ENCODE measurements at places on chromosomes 12 and 14. TPM values are rescaled to one million over a fixed set of nuclear protein-coding genes. Genes with fewer than 3 reads are reported as not detected.

GRCh38 chr12:63897931-63898330 lies 53.4 kb downstream of the SRGAP1 start:
- no peak for DNase-seq

GRCh38 chr12:1073652-1074051 lies 82.6 kb downstream of the ERC1 start:
- no peak for DNase-seq

DNA sequence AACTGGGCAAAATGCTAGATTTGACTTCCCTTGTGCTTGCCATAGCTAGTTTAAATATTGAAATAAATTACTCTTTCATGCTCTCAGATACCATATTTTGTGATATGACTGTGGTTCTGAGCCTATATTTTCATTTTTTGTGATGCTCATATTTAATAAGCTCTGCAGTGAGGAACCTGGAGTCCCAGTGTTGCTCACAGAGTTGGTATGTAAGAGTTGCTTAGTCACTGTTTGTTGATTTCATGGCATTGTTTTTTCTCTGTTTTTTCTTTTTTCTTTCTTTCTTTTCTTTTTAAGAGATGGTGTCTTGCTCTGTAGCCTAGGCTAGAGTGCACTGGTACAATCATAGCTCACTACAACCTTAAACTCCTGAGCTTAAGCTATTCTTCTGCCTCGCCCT lies 750.5 kb upstream of the TMEM132C start:
- no peak for DNase-seq

- DNase-seq: no peak
Measured at GRCh38 chr14:69261761-69262331, 1.9 kb downstream of the GALNT16 start.

DNA sequence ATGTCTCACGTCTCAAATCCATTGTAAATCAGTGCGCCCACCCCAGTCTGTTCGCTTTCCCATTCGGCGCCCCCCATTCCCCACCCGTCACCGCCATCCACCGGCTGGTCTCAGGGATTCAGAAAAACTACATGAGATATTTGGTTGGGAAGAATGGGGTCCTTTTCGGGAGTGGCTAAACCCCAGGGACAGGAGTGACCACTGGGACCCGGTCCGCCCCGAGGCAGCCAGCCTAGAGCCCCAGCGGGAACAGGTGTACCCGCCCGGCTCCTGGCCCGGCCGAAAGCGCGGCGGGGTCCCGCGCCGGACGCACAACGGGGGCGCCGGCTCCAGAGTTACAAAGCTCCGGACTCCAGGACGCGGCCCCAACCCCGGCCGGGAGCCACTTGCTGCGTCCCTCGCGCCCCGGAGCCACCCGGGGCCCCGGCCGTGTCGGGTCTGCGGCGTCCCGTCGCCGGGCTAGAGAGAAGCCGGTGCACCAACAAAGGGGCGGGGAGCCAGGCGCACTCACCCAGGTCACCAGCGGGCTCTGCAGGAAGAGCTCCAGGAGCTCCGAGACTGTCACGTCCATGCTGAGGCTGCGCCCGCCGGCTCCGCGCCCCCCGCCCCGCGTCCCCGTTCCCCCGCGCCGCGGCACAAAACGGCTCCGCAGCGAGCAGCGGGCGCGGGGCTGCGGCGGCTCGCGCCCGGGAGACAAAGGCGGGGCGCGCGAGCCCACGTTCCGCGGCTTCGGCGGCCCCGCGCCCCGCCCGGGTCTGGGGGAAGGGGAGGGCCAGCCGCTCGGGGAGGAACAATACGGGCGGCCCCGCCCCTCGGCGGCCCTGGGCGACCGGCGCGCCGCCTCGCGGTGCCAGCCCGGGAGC lies at the start of gene CCDC88C:
Gene CCDC88C (minus strand): TSS at position 701 of the 863 bp plus-strand sequence. CDS start 130 bp downstream, at position 571.
- DNase-seq: no peak

- DNase-seq: no peak
Measured at GRCh38 chr14:22882529-22883172, 371 bp upstream of the REM2 start.

DNA sequence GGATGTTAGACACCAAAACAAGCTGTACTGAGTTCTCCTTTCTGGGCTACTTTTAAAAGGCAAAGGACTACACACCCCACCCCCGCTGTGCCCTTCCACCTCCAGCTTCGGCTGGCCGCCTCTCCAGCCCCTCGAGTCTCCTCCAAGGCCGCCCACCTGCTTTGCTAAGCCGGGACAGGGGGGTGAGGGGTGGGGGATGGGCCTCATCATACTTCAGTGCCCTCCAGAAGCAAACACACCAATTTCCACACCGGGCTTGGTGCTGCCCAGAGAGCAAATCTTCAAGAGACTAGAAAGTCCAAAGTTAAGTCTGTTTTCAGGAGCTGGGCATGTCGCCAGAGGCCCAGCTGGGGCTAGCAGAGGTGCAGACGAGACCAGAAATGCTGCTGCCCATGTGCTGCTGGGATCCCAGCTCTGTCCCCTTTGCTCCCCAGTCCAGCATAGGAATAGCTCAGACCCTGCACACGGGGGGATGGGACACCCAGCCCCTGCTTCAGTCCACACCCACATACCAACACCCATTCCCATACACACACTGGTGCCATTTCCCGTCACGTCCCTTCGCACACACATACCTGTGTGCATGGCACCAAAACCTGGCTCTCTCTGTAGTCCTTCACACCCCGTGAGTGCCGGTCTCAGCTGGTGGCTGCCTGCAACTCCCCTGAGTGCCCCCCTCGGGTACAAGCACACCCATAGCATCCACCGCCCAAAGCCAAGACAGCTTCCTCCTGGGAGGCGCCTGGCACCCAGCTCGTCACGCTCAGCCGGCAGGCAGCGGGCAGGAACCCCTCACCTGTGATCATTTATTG lies 1.0 kb downstream of the SLC6A12 start:
- no peak for DNase-seq

DNA sequence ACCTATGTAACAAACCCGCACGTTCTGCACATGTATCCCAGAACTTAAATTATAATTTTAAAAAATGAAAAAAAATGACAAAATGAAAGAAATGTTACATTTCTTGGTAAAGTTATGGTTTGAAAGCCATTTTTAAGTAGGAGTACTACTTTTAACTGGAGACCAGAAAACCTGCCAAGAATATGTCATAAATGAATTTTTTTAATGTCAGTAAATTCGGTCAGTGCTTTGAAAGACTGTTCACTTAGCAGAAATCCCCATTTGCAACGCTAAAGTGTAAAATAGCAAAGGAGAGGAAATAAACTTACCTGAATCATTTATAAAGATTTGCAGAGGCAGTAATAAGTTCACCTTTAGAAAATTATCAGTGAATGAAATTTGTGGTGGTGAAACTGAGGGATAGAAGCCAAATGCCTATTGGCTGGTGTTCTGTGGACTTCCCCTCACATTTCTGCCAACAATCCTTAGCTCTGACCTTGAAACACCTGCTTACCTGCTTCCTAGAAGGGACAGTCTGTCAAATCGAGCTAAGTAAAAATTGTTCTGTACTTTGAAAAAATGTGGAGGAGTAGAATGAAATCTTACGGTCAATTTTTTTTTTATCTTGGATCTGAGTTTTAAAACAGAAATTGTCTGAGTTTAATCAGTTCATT lies 714.2 kb downstream of the SLC6A15 start:
- DNase-seq: no peak

GRCh38 chr12:41293011-41293410 lies 104.9 kb downstream of the PDZRN4 start:
- no peak for DNase-seq

GRCh38 chr12:124093297-124093696 lies 120.3 kb downstream of the ZNF664 start:
- no peak for DNase-seq

DNA sequence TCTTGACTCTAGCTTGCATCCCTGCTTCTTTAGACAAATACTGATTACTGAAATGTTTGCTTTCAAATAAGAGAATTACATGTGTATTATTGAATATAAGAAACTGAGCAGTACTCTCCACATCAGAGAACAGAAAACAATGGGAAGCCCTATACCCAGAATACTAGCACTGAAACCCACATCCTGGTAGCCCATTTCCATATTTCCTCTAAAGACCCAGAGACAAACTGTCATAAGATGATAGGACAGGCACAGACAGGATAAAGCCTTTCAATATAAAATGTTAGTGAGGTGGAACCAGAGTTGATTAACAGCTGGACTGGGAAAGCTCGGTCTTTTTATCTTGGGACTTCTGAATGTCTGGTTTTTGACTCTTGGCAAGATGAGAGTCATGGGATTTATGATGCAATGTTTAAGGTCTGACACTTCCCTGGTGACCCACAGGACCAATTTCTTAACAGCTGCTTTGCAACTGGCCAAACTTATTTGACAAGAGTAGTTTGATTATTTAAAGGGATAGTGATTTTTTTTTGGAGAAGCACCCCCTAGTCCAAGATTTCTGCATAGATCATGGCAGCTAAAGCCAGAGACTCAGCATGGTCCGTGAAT lies 166.9 kb upstream of the ATXN7L3B start:
- DNase-seq: no peak

Gene GPRC5D
- polyA plus RNA-seq: 1.1 TPM

Gene SYCP3
- polyA plus RNA-seq: 2.0 TPM

Gene CARMIL3
- 2.0 TPM for polyA plus RNA-seq

Gene ZNF410
- polyA plus RNA-seq: 60.8 TPM

Gene ASIC1
- polyA plus RNA-seq: 21.4 TPM

Gene FAM90A1
- 1.5 TPM for polyA plus RNA-seq

Gene PTPRB
- polyA plus RNA-seq: 13.9 TPM
